ENCODE measurements at places on chromosomes 6 and 20.
A peak's percentile ranks its signal among the peaks of the same experiment; 100 is the strongest.

DNA sequence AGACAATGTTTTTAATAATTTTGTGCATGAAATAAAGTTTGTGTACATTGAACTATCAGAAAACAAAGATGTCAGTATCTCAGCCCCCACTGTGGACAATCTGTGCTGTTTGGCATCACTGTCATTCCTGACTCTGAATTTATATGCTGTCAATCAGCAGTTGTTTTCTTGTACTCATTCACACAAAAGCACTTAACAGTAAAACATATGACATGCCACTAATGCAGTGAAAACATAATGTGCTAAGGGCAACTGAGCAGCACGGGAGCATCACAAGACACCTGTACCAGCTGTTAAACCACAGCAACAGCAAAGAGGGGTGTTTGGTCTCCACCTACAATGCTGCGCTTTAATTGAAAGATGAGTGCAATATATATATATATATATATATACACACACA, 647.8 kb upstream of the SLC35B3 start:
- peak; percentile 28 for DNase-seq

DNA sequence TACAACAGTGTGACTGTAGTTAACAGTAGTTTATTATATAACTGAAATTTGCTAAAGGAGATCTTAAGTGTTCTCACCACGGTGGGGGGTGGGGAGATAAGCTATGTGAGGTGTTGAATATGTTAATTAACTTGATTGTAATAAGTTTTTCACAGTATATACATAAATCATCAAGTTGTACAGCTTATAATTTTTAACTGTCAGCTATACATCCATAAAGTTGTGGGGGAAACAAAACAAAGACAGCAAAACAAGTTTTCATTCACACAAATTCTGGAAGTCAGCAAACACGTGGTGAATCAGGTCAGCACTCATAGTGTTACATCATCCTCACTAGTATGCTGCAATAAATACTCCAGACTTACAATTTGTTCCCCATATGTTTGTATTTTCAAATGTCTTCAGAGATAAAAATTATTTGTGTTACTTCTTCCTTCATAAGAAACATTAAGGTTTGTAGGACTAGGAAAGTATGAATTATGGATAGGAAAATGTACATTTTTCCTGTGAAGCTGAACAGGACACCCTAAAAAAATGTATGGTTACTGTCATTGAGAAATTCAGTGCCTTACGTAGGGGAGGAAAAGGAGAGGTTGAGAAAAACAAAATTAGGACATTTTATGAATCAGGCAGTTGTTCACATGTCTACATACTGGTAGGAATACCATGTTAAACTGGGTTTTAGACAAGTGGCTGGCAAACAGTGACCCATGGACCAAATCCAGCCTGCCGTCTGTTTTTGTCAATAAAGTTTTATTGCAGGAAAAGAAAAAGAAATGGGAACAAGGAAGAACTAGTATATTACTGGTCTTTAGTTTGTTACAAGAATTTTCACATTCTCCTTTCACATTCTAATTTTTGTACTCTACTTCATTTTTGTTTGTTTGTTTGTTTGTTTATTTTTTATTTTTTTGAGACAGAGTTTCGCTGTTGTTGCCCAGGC, 6.0 kb downstream of the SUMO4 start:
- DNase-seq: no peak

- DNase-seq: no peak
Observed at GRCh38 chr6:151763303-151763702, 44.2 kb upstream of the ESR1 start.

DNA sequence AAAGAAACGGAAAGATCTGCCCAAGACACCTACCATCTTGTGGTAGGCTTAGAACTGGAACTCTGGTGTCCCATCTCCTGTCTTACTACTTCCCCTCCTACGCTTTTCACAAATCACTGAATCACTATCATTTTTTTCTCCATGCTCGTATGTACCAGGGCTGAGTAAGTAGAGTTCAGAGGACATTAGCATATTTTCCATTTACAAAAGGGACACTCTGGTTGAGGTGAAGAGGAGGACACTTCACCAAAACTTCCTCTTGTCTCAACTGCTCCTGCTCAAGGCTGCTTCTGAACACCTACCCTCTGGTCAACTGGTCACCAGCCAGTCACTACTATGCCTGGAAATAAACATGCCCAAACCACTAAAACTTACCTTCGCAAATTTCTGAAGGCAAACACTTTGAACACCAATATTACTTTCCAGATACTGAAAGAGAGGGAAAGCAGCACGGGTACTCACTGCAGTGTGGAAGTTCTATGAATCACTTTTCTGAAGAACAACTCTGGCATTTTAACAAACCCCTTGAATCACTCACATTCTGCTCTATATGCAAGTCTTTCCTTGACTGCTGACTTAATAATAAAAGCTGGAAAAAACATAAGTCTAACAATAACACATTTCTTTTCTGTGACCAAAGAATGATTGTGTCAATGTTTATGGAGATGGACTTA, 123.3 kb downstream of the INSM1 start:
- DNase-seq: no peak

DNA sequence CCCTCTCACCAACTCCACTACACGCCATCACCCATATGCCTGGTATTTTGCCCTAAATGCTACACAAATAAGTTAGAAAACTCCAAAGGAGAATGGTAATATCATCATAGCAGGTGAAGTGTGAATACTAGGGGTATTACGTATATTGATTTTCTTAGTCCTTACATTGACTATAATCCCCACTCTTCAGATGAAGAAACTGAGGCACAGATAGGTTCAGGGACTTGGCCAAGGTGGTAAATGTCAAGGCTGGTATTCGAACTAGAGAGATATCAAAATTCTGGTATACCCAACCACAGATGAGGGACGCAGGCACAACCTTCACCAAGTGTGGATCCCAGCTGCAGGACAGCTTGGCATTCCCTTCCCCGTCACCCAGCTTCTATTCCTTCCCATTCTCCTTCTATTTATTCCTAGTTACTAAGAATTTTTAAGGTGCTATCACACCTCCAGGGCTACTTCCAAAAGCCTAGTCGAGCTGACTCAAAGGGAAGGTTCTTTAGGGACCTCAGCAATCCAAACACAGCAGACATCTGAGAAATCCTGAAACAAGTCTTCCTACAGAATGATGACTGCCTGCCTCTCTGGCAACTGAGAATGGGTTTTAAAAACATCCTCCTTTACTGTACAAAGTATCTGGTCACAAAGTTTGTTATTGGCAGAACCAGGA, 32.6 kb downstream of the ATXN1 start:
- no peak for DNase-seq

DNA sequence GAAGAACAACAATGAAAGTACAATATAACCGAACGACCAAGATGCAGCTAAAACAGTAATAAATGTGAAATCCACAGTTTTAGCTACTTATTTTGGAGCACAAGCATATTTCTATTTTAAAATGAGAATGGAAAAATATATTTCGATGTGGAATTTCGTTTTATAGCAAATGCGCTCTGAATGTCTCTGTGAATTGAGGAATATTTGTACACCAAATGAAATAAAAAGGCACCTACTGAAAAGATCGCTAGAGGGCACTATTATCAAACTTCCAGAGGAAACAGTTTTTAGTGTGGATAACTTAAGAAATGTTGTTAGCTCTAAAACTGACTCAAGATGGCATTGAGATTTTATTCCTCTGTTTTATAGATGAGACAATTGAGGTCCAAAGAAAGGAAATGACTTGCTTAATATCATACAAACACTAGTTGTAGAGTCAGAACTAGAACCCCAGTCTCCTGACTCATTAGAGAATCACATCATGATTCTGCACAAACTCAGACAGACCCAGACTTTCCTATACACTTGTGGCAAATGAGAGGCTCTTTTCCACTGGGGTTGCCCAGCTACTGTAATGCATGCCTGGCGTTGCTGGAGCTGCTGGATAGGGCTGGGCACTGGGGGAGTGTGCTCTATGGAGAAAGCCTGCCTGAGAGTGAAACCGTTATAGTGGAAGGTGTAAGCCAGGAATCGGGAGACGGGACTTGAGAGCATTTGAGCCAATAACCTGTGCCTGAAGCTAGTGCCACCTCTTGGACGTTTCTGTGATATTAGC, 51.9 kb downstream of the GCLC start:
- no peak for DNase-seq

DNA sequence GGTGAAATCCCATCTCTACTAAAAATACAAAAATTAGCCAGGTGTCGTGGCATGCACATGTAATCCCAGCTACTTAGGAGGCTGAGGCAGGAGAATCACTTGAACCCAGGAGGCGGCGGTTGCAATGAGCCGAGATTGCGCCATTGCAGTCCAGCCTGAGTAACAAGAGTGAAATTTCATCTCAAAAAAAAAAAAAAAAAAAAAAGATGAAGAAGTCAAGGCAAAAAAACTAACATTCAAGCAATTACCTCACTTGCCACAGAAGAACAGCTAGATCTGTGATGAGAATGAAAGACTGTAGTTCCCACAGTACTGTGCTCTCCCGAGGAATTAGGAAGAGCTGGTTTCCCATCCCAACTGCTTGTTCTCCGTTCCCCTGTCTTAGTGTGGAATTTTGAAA, 144.7 kb upstream of the ECI2 start:
- no peak for DNase-seq

DNA sequence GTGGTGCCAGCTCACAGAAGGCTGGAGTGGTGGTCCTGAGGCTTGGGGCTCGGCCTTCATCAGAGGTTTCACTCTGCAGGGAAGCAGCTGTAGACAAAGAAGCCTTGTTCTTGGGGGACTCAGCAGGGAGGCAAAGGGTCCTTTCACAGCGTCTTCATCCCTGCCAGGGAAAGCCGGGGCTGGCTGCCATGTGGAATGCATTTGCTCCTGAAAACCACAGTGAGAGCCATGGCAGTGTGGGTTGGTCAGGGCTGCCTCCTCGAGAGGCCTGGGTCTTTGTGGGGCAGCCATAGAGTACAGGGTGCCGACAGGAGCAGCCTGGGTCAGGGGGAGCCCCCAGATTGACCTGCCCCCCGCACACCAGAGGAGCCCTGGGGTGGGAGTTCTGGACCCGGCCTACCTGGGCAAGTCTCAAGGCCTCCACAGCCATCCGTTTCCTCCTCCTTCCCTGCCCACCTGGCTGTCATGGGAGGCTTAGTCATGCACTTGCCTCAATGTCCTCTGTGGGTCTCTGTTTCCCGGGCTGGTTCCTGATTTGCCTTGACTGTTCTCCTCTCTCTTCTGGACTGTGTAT, 144.0 kb downstream of the CDC5L start:
- DNase-seq: no peak

GRCh38 chr6:107493158-107494057, 3.5 kb downstream of the SOBP start:
- no peak for DNase-seq

- no peak for DNase-seq
Observed at GRCh38 chr20:14232650-14233049, 104.8 kb downstream of the FLRT3 start.

- peak; percentile 56 for DNase-seq
Observed at GRCh38 chr20:60984666-60985065, 267.4 kb upstream of the CDH4 start.

- DNase-seq: no peak
Observed at GRCh38 chr20:59084041-59084850, 41.7 kb upstream of the PRELID3B start.

GRCh38 chr6:168117942-168118341, 38.9 kb upstream of the FRMD1 start:
- no peak for DNase-seq

DNA sequence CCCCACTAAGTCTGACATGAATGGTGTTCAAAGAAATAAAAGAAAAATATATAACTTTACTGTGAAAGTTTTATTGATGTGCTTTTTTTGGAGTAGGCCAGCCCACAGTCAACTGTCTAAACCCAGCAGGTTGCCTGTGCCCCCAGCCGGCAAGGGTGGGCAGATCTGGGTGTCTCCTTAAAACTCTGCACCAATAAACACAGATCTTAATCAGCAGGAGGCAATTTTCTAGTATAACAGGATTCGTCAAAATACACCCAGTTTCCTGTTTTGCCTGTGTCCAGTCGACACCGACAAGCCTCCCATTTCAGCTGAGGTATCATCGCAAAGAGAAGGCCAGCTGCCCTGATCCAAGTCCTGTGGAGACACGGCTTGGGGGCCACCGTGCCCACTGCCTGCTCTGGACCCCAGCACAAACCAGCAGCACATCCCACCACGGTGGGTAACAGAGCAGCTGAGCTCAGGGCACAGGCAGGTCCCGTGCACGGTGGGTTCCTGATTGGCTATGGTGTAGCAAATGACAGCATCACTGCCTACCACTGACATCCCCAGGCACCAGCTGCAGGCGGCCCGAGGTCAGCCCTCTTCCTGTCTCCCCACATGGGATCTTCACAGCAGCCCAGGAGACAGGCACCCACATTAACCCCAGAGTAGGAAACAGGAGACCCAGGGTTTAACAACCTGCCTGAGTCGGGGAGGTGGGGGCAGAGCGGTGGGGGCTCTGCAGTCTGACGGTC, 15.7 kb downstream of the BMP7 start:
- no peak for DNase-seq

DNA sequence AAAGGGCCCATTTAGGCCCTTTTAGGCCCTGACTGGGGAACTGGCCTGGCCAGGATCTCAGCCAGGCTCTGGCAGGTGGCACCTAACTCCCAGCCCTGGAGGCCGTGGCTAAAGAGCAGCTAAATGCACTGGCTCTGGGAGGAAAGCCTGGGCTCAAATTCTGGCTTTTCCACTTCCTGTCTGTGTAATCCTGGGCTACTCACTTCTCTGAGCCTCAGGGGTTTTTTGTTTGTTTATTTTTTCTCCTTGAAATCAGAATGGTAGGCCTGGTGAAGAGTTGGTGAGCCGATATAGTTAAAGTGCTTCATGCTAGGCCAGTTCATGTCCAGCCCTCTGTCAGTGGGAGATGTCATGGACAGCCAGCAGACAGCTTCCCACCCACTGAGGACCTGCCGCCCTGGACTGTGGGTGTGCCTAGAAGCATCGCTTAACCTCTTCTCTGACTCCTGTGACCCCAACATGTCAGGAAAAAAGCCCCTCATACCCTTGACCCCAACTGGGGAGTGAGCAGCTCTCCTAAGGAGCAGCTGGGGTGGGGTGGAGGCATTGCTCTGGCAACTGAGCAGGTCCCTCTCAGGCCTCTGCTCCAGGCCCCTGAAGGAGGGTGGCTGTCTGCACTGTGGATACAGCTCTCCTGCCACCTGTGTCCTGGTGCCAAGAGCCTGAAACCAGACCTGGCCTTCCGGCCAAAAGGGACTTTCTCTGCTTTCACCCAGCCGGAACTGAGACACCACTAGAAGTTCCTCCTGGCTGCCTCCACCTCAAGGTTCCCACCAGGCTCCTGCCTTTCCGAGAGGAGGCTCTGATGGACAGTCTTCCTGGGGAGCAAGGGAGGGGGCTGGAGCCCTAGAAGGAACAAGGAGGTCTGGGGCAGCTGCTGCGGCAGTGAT, 57.2 kb upstream of the MYL9 start:
- peak; percentile 15 for DNase-seq

GRCh38 chr6:57313009-57313408, 4.4 kb upstream of the PRIM2 start:
- DNase-seq: no peak

Data from NCI-H187 (cell line).